ENCODE measurements at places on chromosomes 7 and 10. TPM values are rescaled to one million over a fixed set of nuclear protein-coding genes. Genes with fewer than 3 reads are reported as not detected.
A peak's percentile ranks its signal among the peaks of the same experiment; 100 is the strongest.

DNA sequence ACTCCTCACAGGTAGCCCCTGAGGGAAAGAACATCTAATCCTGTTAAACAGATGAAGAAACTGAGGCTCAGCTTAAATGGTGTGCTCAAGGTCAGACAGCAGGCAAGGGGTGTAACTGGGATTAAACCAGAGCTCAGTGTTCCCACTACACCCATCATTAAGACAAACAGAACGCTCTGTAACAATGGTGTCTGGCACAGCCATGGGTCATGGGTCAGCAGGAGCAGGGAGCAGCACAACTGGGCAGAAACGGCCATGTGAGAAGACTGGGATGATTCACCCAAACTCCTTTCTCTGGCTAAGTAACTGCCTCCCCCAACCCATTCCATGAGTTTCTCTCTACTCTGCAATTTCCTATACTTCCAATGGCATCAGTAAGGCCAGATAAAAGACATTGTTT, 85.5 kb upstream of the PDE1C start:
- no peak for DNase-seq

DNA sequence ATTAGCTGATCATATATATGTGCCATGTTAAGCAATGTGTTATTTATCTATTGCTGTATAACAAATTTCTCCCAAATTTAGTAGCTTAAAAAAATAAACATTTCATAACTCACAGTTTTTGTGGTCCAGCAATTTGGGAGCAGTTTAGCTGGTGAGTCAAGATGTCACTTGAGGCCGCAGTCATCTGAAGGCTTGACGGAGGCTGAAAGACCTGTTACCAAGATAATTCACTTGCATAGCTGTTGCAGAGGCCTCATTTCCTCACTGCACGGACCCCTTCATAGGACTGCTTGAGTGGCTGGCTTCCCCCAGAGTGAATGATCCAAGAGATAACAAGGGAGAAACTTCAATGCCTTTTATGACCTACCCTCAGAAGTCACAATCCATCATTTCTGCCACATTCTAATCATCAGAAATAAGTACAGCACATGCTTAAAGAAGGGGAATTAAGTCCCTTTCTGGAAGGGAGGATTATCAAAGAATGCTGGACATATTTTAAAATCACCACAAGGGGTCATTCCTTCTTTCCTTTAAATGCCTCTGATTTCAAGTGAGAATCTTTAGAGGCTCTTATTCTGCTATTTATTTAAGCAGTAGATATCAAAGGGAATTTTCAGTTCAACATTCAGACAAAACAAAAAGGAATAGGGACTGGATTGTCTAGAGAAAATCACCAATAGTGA, 10.5 kb upstream of the SRPK2 start:
- DNase-seq, result peak; percentile 49

- no peak for DNase-seq
Observed at GRCh38 chr10:95431900-95432342, 129.2 kb downstream of the SORBS1 start.

DNA sequence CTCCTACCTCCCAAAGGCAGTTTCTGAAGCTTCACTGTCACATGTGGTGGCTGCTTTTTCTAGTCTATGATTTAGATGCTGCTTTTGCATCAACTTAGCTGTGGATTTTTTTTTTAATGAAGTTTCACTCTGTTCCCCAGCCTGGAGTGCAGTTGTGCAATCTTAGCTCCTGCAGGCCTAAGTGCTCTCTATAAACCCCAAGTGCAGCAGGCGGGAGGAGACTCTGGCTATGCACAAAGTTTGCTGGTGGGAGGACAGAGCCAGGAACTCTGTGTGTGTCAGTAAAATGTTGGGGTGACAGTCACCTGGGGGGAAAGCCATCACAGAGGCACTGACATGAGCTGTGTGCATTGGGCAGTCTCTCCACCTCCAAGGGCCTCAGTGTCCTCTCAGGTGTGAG, 138.8 kb upstream of the FAM20C start:
- DNase-seq, result no peak

DNA sequence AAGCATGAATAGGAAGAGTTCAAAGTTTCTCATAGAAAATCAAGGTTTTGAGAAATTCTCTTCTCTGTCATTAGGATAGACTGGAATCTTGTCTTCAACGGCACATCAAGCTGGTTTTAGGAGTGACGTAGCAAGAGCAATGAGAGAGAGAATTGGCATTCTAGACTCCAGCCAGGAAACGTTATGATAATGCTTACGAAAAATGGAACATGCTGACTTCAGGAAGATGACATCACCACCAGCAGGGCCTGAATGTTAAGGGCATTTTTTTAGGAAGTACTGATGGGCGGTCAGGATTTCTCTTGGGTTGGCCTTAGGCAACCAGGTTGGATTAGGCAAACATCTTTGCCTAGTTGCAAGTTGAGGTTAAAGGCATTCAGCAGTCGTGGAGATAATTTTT, 213.2 kb upstream of the CTBP2 start:
- no peak for DNase-seq

- peak; percentile 13 for DNase-seq
Observed at GRCh38 chr10:5890452-5890915, 441 bp downstream of the FBH1 start.

DNA sequence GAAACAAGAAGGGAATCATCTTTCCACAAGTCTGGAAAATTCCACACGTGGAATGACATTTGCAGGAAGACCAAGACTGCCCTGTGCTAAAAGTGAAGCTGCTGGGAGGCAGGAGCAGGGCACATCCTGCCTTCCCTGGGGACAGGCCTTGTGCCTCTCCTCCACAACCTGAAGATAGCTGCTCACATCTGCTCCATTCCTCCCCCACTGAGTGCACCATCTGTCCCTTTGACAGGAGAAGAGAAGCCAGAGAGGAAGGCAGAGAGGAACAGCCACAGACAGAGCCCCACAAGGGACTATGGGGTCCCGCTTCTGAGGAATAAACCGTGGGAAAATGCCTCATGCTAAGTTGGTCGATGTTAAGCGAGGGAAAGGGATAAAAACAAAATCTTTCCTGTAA, 15.9 kb upstream of the FAM171A1 start:
- no peak for DNase-seq

DNA sequence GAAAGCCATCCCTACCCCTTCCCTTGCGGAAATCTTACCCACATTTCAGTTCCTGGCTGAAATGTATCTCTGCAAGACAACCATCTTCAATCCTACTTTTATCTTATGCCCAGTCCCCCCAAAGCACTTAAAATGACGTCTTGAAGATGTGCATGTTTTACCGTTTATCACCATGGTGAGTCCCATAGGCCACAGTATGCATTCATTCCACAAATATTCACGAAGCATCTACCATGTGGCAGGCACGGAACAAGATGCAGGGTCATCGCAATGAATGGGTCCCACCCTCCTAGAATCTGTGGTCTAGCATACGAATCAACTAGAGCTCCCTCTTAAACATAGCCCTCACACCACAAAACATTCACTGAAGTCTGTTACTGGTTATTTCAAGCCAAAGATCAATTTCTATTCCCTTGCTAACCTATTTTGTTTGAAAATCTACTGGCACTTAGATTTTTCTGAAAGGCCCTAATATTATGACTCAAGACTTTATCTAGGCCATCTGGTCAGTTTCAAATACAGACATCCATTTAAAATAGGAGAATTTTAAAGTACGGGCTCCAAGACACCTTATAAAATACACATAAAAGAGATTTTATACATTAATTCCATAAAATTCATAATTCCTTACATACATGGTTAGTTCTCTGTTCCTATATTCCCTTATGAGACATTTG, 99.4 kb downstream of the PARD3 start:
- DNase-seq, result no peak

DNA sequence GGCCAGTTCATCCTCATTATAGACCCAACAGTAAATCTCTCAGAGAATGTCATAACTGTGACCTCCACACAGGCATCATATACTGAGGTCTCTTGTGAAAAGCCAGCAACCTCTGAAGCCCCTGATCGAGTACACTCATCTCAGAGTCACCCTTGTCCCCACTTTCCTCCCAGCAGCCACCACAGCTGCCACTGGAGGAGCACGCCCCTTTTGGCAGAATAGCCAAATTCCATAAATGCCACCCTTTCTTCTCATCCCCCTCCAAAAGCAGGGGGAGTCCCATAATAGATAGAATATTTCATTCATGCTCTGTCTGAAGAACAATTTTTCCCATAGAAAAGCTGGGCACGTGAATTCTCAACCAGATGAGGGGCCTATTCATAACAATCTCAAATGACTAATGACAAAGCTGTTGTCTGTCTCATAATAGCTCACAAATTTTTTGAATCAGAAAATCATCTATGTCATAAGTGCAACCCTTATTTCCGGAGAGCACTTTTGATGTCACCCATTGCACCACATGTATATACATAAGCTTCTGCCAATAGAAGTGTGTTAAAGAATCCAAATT, 47.4 kb downstream of the SGMS1 start:
- no peak for DNase-seq

Gene LRGUK
- 10.4 TPM for total RNA-seq

Gene OR2A12
- not detected for total RNA-seq

Gene SYCE1
- not detected for total RNA-seq

Gene HHEX
- 17.3 TPM for total RNA-seq

Gene DDC
- total RNA-seq, result 3.1 TPM

Gene TAS2R4
- total RNA-seq, result 9.3 TPM
